ENCODE measurements at places on chromosomes 2 and 18.

DNA sequence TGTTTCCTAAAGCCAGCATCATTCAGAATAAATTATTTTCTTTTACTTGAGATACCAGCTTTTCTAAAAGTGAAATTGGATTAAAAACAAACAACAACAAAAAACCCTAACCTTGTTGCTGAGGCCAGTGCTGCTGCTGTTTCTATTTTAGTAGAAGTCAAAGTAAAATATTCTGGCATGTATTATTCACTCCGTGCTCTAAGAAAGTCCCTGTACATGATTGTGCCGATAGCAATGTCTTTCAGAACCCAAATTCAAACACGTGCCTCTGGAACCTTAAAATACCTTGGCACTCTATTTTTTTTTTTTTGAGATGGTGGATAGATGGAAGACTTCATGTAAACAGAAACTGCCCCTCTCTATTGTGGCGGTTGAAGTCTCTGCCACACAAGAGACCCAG, 43.7 kb downstream of the TANC1 start:
- DNase-seq: no peak

GRCh38 chr2:136214307-136215200, 96.6 kb upstream of the CXCR4 start:
- no peak for DNase-seq

DNA sequence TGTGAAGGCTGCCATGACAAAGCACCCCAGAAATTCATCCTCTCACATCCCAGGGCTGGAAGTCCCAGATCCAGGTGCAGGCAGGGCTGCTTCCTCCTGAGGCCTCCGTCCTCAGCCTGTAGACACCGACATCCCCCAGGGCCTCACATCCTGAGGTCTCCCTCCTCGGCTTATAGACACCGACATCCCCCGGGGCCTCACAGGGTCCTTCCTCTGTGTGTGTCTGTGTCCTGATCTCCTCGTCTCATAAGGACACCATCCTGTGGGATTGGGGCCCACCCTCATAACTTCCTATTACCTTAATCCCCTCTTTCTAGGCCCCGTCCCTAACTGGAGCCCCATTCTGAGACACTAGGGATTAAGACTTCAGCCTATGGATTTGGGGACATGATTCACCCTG, 92.0 kb upstream of the SNTG2 start:
- DNase-seq: no peak

DNA sequence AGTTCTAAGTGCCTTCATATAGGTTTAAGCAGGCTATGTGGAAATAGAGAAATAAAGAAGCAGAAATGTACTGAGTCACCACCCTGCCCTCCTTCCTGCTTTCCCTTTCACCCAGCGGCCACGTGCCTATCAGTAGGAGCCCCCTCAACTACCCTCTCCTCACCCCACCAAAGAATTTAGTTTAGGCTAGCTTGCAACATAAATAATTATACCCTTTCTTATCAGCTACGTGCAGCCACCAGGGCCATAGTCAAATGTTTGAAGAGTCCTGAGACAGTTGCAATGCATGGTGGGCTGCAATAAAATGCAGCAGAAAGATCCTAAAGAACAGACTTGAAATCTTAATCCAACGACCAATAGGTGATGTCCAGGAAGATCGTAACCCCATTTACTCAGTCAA, 101.2 kb downstream of the RTP5 start:
- no peak for DNase-seq

- no peak for DNase-seq
These were observed 163.9 kb upstream of the TFPI start for GRCh38 chr2:187718092-187718491.

GRCh38 chr2:11140492-11140891, 14.8 kb upstream of the SLC66A3 start:
- no peak for DNase-seq

GRCh38 chr2:164523009-164523408, 98.3 kb downstream of the GRB14 start:
- DNase-seq: no peak

DNA sequence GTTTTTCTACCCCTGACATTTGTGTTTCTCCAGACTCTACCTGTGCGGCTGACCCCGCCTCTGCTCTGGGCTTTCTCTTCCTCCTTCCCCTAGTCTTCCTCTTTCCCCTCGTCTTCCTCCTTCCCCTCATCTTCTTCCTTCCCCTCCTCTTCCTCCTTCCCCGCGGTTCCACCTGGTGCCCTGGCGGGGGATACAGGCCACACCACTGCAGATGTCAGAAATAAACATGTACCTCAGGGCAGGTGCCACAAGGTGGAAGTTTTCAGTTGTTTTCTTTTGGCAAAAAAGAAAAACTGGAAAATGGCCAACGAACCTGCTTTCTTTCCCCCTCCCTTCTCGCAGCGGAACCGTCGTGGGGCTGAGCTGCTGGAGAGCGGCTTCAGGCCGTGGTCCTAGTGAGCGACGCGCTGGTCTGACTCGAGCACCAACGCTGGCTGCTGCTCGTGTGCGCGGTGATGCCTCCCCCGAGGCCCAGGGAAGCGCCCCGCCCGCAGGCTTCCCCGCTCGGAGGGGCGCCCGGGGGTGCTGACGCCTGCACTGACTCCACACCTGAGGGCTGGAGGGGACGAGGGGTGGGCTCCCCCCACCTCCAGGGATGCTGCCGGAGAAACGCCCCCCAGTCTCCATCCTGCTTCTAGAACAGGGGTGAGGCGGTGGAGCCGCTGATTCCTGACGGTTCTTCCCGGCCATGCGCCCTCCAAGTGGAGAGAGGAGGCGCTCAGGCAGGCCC, 83.7 kb upstream of the ZNF516 start:
- DNase-seq: no peak

- no peak for DNase-seq
These were observed 267.8 kb upstream of the TRIB2 start for GRCh38 chr2:12448846-12449505.

- no peak for DNase-seq
These were observed 34.3 kb downstream of the TMEM87B start for GRCh38 chr2:112089375-112089774.

GRCh38 chr2:195488567-195488966, 168.5 kb upstream of the SLC39A10 start:
- DNase-seq: no peak

GRCh38 chr2:167602122-167602521, 645.3 kb downstream of the STK39 start:
- DNase-seq: no peak

- DNase-seq: no peak
These were observed 1476.3 kb downstream of the LRP1B start for GRCh38 chr2:140654565-140654964.

DNA sequence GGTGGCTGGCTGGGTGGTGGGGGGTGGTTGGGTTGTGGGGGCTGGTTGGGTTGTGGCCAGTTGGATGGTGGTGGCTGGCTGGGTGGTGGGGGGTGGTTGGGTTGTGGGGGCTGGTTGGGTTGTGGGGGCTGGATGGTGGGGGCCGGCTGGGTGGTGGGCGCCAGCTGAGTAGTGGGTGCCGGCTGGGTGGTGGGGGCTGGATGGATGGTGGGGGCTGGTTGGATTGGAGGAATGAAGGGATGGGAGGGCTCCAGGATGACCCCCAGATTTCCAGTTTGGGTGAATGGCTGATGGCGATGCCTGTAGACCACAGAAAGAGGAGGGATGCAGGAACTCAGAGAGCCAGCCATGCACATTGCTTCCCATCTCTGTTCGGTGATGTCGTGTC, 26.8 kb upstream of the GPR17 start:
- no peak for DNase-seq

DNA sequence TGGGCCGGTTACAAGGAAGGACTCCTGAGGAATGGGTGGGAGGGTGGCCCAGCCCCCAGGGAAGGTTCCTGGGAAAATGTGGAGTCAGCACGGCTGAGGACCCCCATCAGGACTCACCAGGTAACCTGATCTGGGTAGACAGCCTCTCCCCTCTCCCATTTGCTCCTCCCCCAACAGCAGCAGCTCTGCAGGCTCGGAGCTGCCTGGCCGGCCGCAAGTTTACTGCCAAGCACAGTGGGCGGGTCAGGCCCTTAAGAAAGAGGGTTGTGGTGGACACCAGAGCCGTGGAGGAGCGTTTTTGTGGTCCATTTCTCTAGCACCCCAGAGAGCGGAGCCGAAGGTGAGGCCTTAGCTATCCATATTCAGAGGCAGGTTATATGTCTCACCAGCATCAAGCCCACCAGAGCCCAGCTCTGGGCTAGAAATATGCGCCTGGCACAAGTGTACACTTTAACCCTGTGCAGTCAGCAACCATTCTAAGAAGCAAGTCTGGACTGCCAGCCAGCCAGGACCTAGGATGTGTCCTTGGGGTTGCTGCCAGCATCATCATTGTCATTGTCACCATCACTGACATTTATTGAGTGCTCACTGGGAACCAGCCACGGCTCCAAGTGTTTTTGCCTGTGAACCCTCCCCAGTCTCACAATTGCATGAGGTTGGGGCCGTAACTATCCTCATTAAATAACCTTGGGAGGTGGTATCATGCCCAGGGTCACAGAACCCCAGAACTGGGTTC, 190.1 kb downstream of the KLHL29 start:
- no peak for DNase-seq

DNA sequence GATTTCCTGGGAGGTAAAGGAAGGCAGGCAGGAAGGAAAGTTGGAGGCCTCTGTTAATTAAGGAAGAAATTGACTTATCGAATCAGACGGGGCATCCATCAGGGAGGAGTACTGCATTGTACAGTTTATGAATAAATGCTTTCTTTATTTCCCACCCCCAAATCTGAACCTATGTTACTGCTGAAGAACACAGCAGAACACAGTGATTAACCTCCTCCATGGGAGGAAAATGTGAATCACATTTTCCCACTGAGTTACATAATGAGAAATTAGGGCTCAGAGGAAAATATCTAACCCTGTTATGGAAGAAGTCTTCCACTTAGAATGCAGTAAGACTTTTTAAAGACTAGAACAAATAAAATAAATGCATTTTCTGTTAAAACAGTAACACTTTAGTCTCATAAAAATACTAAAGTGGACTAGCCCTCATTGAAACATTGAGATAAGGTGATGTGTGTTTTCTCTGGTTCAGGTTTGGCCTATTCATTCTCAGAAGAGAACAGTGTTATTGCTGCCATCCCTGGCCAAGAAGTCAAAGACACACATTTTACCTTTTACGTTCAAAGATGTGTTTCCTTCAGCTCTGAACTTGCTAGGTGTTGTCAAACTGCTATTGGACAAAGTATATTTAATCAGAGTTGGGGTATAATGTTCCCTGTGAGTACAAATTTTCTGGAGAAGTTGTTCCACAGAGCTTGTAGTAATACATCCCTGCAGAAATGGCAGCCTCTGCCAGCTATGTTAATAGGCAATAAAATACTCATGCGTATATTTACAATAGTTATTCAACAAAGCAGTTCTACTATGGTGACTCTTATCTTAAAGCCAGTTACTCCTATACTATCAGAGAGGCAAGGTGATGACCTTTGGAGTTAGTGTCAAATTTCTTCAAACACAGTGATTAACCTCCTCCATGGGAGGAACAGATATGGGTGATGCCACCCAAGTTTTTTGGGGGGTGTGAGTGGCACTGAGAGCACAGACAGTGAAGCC, 11.1 kb downstream of the DNAH6 start:
- no peak for DNase-seq

- DNase-seq: no peak
These were observed 53.3 kb downstream of the DTNB start for GRCh38 chr2:25620077-25620476.

DNA sequence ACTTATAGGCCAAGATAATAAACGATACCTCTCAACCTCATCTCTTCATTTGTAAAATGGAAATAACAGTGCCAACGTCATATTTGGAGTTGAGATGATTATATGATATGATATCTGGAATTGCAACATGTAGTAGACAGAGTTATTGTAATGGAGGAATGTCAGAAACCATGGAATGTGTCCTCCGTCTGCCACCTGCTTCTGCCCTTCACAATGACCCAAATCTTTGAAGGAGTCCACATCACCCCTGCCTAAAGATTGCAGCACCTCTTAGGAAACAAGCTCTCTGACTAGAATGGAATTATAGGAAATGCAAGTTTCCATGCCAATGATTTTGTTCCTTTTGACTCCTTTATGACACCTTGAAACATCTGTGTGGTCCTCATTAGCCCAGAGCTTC, 14.9 kb downstream of the NR4A2 start:
- DNase-seq: no peak

DNA sequence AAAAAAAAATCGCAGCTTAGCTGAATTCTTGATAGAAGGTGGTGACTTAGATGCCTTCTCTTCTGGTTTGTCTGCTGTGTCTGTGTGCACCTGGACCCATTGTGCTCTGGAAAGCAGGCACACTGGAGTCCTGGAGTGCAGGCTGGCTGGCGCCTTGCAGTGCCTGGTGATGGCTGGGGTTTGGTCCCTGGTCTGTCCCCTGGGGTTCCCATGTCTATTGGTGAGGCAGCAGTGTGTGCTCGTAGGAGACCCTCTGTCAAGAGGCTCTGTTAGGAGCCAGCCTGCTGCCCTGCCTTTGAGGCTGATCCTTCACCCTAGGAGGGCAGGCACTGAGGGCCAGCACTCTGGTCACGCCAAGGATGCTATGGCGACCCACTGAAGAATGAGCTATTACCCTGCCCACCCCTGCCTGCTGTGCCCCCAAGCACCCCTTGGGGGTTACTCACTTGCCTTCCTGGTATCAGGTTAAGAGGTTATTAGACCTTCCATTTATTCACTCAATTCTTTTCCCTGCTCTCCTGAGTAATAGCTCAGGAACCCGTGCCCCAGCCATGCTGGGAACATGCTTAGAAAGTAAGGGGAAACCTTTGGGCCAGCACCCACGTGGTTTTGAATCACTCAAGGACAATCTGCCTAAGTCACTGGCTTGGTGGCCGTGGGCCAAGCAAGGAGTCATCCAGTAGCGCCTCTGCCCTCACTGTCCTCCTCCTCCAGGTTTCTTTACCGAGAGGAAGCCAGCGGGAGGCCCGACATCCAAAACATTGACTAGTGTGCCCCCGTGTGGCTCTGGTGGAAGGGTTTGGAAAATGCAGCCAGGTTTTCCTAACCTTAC, 284.5 kb downstream of the PRKCE start:
- DNase-seq: no peak

DNA sequence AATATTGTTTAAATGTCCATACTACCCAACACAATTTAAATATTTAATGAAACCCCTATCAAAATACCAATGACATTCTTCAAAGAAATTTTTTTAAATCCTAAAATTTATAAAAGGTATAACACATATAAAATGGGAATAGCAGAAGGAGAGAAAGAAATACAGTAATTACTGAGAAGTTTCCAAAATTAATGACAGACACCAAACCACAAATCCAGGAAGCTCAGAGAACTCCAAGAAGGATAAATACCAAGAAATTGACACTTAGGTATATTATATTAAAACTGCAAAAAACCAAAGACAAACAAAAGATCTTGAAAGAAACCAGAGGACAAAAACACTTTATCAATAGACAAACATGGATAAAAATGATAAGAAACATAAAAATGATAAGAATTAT, 101.1 kb downstream of the MEMO1 start:
- no peak for DNase-seq

DNA sequence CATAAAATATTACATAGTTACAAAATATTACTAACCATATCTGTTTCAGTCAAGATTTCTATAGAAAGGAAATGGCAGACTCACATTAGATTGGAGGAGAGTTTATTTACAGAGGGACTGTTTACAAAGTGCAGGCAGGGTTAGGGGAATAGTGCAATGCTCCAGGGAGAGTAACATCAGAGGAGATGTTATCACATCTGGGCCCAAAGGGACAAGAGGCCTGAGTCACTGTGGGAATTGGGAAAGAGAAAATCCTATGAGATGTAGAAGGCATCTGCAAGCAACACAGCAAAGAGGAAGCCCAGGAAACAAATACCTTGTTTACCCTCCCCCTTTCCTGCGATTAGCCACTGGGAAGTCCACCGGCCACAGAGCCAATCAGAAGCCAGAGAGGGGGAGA, 227.3 kb upstream of the TANK start:
- DNase-seq: no peak

- DNase-seq: no peak
These were observed 5.7 kb upstream of the TET3 start for GRCh38 chr2:73979021-73979420.

- DNase-seq: no peak
These were observed 42.5 kb downstream of the TANC1 start for GRCh38 chr2:159010963-159011362.

All from activated T-helper 1 cell treated with anti-CD3 and anti-CD28 coated beads, Interleukin-2, amount 50 U/mL, for 16 hours (primary cell).